ENCODE measurements at places on chromosomes 7 and 10.

- DNase-seq: no peak
Observed at GRCh38 chr7:16619979-16620408, 25.6 kb downstream of the ANKMY2 start.

DNA sequence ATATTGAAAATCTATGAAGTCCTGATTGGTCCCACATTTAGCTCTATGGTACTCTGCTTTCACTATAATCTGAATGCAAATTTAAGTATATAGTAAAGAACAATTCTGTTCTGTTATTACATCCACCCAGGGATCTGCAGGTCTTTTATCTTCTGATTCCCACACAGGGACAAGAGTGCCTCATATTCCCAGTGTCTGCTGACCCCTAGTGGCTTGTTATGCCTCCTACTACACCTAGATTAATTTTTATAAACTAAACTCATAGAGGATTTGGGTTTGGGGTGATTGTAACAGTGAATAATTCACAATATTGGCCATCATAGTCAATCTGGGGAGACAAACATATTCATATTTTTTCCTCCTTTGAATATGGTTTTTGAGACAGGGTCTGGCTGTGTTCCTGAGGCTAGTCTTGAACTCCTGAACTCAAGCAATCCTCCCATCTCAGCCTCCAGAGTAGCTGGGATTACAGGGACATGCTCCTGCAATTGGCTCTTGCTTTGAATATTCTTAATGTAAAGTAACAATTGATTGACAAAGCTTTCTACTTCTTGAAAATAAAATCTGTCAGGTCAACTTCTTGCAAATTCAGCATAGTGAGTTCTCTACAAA is 282.1 kb downstream of the KCND2 start:
- no peak for DNase-seq

DNA sequence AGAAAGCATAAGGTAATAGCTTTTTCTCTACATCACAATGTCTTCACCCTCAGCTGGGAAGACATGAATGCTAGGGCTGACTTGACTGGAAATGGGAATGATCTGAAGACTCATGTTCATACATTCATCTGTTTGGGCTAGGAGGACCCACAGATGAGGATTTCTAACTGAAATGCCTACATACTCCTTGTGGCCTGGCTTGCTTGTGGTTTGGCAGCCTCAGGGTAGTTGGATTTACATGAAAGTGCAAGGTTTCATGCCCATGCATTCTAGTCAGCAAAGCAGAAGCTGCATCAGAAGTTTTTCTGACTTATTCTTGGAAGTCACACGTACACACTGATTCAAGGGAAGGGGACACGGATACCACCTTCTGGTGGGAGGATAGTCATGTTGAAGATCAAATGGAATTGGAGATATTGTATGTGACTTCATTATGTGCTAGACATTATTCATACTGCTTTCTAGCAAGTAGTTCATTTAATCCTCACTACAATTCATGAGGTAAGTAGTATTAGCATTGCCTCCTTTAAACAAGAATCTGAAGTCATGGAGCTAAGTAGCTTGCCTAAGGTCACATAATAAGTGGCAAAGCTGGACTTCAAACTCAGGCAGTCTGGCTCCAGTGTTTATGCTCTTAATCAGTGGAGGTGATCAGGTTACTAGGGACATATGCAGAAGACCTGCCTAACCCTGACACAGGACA is 957.0 kb downstream of the LRMDA start:
- no peak for DNase-seq

GRCh38 chr7:113099284-113099919 is 12.8 kb upstream of the GPR85 start:
- no peak for DNase-seq

DNA sequence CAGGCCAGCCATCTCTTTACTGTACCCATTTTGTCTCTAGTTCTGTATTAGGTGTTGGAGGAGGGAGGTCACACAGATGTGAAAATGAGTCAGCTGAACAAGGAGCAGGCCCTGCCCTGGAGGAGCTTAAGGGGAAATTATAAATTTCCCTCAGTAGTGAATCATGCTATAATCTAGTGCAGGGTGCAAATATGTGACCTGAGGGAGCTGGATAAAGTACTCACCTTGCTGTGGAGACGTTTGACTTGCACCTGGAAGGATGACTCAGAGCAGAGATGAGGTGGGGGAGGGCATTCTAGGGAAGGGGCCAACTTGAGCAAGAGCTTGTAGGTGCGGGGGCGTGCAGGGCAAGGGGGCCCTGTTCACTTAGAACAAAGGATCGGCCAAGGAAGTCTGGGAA is 610.6 kb downstream of the SDK1 start:
- DNase-seq: no peak

DNA sequence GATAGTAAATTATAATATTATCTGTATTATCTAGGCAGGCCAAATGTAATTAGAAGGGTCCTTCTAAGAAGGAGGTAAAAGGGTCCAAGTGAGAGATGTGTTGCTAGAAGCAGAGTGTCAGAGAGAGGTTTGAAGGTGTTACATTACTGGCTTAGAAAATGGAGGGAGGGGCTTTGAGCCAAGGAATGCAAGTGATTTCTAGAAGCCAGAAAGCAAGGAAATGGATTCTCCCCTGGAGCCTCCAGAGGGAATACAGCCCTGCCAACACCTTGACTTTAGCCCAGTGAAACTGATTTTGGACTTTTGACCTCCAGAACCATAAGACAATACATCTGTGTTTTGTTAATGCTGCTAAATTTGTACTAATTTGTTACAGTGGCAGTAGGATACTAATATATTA is 97.9 kb upstream of the IL6 start:
- DNase-seq: no peak

GRCh38 chr7:123431075-123431614 is 103.2 kb downstream of the IQUB start:
- no peak for DNase-seq

GRCh38 chr10:91919651-91920050 is 3.9 kb upstream of the BTAF1 start:
- DNase-seq: no peak

- no peak for DNase-seq
Observed at GRCh38 chr7:140923358-140924006, 1.2 kb downstream of the BRAF start.

DNA sequence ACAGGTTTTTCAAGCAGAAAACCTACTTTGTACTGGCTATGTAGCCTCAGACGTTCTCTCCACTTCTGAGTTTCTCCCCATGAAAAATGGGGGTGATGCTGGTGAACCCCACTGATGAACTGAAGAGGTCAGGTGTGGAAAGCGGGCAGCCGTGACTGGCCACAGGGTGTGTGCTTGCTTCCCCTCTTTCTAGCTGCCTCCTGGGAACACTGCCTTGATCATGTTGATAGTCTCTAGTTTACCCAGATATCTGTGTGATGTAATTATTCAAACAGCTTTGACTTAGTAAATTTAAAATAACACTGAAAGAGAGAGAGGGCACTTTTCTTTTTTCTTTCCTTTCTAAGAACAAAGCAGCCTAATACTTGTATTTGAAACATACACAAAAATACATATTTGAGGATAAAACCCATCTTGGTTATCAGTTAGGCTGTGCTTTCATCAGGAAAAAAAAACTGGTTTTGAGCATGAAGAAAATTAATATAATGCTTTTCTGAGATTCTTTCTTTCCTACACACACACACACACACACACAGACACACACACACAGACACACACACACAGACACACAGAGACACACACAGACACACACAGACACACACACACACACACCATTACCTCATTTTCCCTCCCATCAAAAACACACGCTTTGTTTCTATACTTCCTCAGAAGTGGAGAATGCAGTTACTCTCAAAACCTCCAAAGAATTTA is 76.7 kb downstream of the MACC1 start:
- DNase-seq: no peak

DNA sequence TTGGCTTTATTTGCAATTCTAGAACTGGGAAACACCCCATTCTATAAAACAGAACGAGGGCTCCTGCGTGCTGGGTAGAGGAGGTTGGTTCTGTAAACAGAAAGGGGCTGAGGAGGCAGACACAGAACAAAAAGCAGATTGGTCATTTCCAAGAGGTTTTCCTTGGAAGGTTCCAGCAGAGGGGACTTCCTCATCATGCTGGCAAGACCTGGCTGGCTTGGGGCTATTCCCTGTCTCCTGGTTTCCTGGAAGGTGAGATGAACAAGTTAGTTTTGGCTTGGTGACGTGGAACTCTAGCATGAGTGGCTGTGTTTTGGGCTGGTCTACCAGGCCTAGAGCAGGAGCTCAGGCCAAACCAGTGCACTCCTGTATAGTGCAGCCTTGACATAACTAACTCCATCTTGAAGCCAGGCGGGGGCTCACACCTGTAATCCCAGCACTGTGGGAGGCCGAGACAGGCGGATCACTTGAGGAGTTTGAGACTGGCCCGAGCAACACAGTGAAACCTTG is 26.1 kb upstream of the DNAJB6 start:
- no peak for DNase-seq

- DNase-seq: no peak
Observed at GRCh38 chr7:105097619-105098018, 83.6 kb downstream of the KMT2E start.

DNA sequence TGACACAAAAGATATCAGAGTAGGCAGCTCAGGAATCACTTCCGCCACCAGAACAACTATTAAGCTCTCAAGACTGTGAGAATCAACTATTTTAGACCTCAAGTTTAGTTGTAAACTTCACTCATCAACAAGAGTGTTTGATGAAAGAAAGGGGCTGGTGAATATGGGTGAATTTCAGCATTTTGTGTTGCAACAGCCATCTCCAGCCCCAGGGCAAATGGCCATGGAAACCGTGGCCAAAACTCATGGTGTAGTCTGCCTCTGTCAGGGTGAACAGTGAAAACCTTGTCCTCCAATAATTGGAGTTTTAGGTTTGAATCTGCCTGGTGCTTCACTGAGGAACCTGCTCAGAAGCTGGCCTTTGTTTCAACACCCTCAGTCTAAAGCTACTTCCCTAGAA is 60.0 kb downstream of the POLR1F start:
- DNase-seq: no peak

GRCh38 chr10:58608826-58609531 is 96.3 kb downstream of the BICC1 start:
- no peak for DNase-seq

DNA sequence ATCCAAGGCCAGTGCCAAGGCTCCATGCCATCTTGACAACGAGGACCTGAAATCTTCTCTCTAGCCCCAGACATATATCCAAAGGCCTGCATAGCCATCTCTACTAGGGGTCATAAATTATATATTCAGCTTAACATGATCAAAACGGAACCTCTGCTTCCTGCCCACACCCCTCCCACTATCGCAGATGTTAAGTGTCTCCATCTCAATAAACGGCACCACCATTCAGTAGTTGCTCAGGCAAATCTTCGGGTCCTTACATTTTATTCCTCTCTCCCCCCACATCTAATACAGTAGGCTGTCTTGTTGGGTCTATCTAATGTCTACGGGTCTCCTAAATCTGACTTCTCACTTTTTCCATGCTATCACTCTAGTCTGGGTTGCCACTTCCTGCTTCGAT is 201.1 kb upstream of the PLXNA4 start:
- no peak for DNase-seq

DNA sequence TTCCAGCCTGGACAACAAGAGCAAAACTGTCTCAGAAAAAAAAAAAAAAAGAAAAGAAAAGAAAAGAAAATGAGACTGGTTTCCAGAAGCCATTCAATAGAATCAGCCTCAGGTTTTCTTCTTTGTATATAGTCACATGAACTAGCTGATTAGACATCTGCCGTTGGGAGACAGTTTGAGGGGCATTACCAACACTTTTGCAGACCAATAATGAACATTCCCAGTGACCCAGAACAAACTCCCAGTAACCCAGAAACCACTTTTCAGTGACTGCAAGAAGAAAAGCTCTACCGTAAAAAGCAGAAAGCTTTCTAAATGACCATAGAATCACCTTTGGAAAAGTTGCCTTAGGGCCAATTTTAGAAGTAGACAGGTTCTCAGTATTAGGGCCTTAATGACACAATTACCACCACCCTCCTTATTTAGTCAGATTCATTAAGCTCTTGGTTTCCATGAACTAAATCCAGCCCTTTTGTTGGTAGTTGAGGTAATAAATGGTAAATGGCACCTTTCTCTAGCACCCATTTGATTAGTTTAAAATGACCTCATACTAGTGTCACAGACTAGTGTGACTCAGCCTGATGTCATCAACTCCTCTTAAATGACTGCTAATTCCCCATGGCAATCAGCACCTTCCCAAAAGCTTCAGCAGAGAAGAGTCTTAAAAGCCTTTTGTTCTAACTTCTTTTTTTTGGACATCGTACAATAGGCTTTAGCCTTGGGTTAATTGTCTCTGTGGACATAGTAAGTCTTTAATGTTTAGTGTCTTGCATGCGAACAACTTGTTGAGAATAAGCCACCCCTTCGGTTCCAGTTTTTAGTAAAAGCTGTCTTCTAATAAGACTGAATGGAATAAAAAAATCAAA is 33.6 kb upstream of the XRCC2 start:
- no peak for DNase-seq

DNA sequence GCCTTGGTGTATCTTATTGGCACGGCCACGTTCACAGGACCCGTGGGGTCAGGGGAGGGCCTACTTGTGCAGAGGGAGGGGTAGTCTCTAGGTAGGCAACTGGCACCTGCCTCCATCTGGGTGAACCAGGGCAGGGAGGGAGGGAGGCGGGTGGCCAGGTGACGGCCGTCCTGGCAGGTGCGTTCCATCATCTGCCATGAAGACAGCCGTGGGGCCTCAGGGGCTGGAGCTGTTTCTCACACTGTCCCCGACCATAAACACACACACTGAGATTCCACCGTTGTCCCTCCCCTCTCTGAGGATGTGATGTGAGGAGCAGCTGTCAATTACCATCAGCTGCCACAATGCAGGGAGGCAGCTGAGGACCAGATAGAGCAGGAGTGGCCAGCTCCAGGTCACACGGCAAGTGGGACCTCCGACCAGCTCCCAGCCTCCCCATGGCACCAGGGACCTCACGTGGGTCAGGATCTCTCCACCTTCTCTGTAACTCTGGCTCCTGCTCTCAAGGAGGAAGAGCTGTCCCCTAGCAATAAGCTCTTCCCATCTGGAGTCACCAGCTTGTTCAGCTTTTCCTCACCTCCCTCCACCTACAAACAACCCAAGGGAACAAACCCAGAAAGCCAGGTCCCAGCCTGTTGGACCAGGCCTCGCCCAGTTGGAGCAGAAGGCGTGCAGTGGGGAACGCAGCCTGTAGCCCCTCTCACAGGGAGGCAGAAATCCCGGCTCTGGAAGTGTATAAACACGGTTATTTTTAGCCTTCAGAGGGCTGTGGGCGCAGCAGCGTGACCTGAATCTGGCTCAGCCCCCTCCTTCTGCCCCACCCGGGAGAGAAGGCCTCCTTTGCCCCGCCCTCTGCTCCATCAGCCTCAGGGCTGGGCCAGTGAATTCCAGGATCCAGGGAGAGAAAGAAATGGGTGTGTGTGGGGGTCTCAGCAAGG is 33.1 kb downstream of the ZMIZ1 start:
- no peak for DNase-seq

DNA sequence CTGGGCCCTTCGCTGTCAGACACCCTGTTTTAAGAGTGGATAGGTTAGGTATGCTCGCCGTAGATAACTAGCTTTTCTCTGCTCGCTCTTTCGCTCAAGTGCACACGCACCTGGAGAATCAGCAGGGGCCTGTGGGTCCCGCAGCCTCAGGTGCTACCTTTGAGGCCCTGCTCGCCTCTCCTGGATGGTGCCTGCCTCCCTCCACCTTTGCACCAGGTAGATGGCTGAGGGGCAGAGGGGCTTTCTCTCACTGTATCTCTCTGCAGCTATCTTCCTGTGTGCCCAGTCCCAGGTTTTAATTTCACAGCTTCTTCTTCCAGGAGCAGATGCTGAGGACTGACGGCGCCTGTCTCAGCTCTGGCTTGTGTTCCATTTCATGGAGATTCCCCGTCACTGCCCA is 227.9 kb downstream of the TCF7L2 start:
- DNase-seq: no peak

- no peak for DNase-seq
Observed at GRCh38 chr10:43667317-43667731, 18.6 kb upstream of the ZNF32 start.

GRCh38 chr7:39399986-39400385 is 166.2 kb upstream of the YAE1 start:
- no peak for DNase-seq
